ENCODE measurements at places on chromosomes 5 and 9. TPM values are rescaled to one million over a fixed set of nuclear protein-coding genes. Genes with fewer than 3 reads are reported as not detected.

DNA sequence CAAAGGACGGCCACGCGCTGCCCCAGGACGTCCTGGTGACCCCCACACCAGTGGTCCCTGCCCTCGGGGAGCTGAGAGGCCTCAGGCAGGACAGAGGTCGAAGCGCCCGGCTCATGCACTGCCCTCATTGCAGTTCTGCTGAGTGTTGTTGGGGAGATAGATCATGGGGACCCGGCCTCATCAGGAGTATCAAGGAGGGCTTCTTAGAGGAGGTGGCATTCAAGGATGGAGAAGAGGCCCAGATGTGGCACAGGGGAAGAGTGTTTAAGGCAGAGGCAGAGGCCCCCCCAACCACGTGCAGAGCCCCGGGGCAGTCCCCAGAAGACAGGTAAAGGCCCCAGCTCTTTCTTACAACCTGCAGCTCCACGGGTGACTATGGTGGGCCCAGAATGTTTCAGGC lies 26.2 kb downstream of the ASS1 start:
- no peak for DNase-seq

GRCh38 chr5:36880761-36881160 lies 4.2 kb downstream of the NIPBL start:
- DNase-seq: no peak

GRCh38 chr9:68949271-68950000 lies 64.5 kb downstream of the PRKACG start:
- peak; percentile 44 for DNase-seq

DNA sequence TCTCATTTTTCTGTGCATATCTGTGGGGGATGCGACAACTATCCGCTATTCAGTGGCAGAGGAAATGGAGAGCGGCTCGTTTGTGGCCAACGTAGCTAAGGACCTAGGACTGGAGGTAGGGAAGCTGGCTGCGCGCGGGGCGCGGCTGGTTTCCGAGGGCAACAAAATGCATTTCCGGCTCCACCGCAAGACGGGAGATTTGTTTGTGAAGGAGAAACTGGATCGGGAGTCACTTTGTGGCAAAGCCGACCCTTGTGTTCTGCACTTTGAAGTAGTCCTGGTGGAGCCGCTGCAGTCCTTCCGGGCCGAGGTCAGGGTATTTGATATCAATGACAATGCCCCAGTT lies 320 bp downstream of the PCDHB1 start:
- DNase-seq: peak; percentile 18

DNA sequence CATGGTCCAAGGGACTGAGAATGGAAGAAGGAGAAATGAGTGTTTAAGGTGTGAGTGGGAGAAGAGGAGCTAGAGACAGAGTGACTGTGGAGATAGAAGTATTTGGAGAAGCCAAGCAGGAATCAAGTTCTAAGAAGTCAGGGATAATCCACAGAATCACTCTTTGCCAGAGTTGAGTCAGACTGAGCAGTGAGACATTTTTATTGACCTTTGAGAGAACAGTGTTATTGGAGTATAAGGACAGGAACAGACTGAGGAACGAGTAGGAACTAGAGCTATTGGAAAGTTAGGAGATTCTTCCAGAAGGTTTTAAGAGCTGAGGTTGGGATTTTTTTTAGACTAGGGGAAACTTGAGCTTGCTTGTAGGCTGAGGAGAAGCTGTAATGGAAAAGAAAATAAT lies 37.2 kb downstream of the RCL1 start:
- DNase-seq: no peak

- DNase-seq: no peak
These were observed 247.2 kb upstream of the EFNA5 start for GRCh38 chr5:107917983-107918382.

- DNase-seq: no peak
These were observed 360.4 kb upstream of the ZNF608 start for GRCh38 chr5:125106881-125107280.

GRCh38 chr5:109921735-109922380 lies 232.1 kb downstream of the MAN2A1 start:
- peak; percentile 75 for DNase-seq

DNA sequence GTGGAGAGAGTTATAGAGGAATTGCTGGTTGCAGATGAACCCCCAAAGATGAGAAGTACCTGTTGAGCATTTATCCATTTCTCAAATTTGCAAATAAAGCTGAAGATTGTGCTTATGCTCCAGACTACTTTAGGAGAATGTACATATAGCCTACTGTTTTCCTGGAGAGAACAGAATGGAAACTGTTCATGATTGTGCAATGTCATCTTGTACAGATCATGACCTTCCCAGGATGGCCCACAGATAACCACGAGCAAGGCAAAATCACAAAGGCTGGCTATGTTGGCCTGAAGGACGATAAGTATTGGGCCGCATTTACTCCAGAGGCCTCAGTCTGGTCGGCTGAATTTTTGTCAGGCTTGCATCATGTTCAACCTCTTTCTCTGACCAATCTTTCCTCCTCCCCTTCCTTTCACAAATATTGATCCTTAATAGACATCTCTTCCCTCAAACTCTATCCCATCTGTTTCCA lies 28.5 kb upstream of the RICTOR start:
- no peak for DNase-seq

DNA sequence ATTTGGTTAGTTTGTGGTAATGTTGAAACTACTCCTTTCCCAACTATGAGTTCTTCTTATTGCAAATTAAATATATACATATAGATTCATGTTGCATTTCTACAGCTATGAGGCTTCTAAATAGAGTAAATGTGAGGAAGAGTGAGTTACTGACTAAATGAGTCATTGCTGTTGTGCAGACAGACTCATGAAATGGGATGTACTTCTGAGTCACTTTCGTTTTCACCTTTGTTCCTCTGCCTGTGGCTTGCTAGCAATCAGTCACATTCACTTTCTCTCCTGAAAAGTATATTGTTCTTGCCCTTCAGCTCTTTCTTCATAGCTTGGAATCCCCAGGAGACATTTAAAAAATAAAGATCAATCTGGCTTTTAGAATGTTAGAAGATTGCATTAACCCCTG lies 295.5 kb upstream of the SMC2 start:
- no peak for DNase-seq

- peak; percentile 20 for DNase-seq
These were observed 28.9 kb downstream of the PLAC8L1 start for GRCh38 chr5:146076455-146076854.

DNA sequence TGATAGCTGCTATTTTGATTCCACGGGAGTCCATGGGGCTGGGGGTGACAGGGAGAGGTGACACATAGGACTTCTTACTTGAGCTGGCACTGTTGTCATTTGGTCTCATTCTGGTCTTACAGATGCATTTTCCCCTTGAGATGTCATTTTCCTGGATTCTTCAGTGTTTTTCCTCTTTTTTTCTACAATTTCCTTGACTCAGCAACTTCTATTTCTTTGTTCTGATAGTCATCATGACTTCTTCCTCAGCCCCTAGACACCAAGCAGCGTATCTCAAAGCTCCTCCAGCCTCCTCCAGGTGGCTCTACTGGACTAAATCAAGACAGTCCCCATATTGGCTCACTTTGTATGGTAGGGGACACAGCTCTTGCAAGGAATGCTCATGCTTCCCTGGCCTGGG lies 16.5 kb downstream of the LVRN start:
- DNase-seq: no peak

The SUSD3 gene
- not detected for total RNA-seq

The PCDHGA6 gene
- 4.4 TPM for total RNA-seq

- DNase-seq: peak; percentile 7
These were observed 265.2 kb downstream of the GADD45G start for GRCh38 chr9:89869793-89870580.

The DBH gene
- total RNA-seq: not detected

DNA sequence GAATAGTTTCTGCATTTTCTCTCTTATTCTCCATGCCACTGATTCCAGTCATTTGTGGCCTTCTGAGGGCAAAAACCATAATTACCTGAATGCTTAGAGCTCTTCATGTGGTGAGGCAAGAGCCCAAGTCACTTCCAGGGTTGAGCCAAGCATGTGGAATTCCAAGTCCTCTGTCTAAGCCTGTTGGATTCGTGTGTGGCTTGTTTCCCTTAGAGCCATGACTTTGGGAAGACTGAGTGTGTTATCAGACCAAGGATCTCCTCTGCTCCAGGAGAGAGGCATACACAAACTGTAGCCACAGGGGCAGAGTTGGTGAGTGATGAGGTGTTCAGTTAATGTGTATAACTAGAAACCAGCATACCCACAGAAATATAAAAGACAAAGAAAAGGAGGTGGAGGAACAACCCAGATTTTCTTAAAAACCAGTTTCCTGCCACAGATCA lies 27.1 kb downstream of the SLC22A5 start:
- no peak for DNase-seq

GRCh38 chr5:42600441-42600840 lies 156.2 kb upstream of the CCDC152 start:
- DNase-seq: no peak

The PDE6A gene
- not detected for total RNA-seq

DNA sequence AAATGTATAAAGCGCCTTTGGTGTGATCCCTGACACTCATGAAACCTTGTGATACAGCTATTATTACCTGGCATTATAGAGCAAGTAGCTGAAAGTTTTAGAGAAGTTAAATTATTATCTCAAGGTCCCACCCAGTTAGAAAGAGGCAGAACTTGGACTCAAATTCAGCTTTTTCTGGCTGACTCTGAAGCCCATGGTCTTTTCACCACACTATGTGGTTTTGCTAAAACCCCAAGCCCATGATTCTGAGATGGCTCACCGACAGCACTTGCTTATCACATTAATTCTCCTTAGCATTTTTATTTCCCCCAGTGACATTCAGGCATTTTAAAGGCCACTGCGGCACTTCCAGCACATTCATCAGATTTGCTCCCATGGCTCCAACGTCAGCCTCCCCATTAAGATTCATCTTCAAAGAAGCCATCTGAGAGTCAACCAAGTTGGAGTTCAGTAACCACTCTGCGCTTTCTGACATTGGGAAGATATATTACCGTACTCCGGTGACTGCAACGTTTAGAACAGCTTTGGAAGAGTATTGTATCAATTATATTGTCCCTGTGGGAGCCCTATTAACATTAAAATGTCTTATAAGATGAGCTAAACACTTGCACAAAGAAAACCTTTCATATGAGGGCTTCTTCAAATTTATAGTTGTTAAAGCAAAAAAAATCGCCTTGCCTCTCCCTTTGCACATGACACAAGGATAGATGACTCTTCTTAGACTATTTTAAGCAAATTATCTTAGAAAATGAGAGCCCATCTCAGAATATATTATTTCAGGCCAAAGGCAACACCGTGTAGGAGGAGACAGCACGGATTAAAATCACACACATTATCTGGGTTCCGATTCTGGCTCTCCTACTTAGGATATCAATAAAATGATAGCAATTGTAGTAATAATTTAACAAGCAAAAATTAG lies 638.1 kb downstream of the ACTL7B start:
- peak; percentile 64 for DNase-seq

GRCh38 chr5:24407466-24407865 lies 237.3 kb downstream of the CDH10 start:
- peak; percentile 16 for DNase-seq

The CYLC2 gene
- not detected for total RNA-seq

DNA sequence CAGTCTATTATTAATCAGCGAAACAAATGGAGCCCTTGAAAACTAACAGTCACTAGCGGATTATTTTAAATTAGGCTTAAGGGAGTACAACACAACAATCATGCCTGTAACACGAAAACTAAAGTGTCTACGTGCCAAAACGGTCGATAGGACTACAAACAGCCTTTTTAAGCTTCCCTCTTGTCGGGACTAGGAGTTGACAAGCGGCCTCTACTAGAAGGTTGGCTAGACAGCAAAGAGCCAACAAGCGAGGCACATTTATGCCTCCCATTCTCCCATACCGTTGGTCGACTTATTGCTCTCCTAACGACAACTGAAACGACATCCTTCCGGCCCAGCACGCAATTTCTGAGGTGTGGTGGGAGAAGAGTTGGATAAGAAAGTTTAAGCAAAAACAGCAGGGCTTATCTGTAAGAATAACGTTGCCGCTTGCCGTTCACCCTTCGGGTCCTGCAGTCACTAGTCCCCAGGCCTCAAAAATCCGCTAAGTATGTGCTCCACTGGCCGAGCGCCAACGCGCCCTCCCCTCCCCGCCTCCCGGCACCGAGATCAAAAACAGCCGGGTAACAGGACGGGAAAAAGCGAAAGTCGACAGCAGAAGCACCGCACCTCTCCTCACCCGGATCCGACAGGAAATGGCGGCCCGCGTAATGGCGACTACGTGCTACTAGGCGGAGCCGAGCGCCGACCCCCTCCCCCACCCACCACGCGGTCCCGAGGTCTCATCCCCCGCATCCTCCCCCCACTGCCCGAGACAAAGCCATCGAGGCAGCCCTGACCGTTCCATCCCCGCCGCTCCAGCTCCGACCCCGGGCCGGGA lies 813 bp downstream of the HNRNPK start:
- DNase-seq: peak; percentile 82

DNA sequence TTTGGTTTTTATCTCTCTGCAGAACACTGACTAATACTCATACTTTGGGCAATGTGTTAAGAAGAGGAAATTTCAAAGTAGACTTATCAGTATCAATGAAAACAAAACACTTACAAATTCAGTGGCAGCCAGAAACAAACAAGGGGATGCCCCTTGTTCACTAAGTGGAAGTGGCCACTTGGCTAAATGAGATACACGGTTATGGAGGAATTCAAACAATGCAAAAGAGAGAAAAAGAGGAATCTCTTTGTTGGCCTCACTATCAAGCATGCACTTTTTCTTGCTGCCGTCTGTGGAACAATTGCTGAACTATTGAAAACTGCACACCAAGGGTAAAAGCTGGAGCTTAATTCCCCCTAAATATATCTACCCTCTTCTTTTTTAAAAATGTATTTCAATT lies 2044.9 kb upstream of the CDH6 start:
- DNase-seq: no peak

The CCL19 gene
- 4.4 TPM for total RNA-seq

- no peak for DNase-seq
These were observed 44.6 kb downstream of the LMX1B start for GRCh38 chr9:126658201-126658825.

The ARHGEF39 gene
- 11.6 TPM for total RNA-seq

DNA sequence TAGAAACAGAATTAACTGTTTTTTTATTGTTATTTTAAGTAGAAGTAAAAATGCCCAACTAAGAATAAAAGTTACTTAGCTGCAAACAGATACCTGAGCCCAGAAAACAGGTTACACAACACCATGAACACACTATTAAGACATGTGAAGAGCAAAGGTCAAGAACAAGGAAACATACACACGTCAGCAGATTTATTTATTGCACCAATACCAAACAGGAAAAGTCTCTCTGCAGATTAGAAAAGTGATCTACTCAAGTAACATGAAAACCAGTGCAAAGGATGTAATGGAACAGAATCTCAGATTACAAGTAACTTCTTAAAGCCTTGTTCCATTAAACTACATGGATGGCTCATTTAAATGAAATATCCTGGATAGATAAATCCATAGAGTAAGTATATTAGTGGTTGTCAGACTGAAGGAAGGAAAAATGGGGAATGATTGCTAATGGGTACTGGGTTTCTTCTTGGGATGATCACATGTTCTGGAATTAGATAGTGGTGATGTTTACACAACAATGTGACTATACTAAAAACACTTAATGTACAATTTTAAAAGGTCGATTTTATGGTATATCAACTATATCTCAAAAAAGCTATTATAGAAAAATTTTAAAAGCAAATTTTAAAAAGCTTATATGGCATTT lies 6.1 kb downstream of the SAR1B start:
- peak; percentile 75 for DNase-seq

GRCh38 chr5:54090495-54091120 lies 219.8 kb downstream of the ARL15 start:
- DNase-seq: no peak

Measured in stomach (tissue), 19 donors.